D341Med (cell line): ENCODE measurements at places on chromosomes 7 and 10.

- DNase-seq: peak; percentile 68
Measured at GRCh38 chr10:77925795-77926565, 575 bp downstream of the DLG5 start.

DNA sequence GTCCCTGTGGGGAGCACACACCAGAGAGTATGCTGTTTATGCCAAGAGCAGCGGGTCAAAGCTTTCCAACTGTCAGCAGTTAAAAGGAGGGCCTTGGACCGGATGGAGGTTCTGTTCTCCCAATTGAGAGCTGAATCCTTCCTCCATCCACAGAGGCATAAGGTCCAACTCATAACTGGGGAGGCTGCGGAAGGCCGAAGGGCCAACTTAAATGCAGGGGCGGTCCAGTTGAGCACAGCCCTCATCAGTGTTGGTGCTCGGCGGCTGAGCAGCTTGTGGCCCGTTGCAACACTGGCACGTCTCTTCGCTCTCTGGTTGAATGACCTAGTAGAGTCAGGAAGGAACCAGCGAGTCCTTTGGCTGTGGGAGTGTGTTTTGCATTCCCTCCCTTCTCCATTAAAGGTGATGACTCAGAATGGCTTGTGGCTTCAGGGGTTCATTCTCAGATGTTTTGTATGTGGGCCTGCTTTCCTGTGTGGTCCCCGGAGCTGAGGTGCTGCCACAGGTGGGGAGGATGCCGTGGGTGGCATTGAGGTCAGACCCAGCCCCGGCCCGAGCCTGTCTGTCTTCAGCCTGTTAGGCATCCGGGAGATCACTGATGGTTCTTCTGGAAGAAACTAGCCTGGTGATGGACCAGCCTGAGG lies 44.8 kb upstream of the DMBT1 start:
- DNase-seq: no peak

GRCh38 chr7:30470163-30470770 lies 8.3 kb downstream of the NOD1 start:
- DNase-seq: no peak

- DNase-seq: no peak
Measured at GRCh38 chr7:18727115-18727870, 231.7 kb downstream of the HDAC9 start.

DNA sequence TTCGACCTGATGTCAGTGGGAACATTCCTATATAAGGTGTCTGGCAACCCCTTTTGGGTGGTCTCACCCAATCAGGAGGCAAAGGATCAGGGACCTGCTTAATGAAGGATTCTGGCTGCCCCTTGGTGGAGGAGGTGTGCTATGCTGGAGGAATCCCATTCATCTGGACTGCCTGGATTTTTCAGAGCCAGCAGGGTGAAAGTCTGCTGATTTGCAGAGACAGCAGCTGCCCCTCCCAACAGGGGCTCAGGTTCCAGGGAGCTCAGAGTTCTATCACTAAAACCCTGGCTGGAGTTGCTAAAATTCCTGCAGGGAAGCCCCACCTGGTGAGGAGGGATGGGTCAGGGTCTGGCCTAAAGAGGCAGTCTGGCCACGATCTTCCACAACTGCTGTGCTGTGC lies 398.5 kb upstream of the CNTNAP2 start:
- no peak for DNase-seq

DNA sequence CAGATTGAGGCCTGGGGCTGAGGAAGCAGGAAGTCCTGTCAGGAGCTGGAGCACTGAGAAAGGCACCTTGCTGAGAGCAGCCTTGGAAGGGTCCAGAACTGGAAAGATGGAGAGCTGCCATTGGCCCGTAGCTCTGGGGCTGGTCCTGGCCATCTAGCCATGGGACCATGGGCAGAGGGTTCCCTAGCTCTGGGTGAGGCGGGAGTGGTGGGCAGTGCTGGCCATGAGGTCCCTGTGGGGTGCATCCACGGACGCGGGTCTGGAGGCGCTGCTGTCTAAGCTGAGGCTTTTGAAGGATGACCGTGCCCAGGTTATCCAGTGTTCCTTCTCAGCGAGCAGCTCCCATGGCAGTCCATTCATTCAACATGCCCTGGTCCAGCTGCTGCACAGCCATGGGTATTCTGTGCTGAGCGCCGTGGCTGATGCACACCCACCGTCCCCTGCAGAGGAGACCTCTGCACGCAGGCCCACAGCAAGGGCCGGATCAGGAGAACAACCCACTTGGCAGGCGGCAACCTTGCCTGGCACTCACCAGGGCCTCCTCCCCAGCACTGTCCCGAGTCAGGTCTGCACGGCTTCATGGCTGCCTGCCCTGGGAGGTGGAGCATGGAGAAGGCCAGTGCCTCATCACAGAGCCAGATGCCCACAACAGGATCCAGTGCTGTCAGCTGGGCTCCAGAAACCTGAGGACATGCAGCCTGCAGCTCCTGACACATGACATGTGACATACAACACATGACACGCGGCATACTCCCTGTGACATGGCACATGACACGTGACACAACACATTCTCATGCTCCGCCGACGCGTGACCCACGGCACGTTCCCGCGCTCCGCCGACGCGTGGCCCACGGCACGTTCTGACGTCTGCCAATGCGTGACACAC lies 121.9 kb downstream of the INPP5A start:
- no peak for DNase-seq

DNA sequence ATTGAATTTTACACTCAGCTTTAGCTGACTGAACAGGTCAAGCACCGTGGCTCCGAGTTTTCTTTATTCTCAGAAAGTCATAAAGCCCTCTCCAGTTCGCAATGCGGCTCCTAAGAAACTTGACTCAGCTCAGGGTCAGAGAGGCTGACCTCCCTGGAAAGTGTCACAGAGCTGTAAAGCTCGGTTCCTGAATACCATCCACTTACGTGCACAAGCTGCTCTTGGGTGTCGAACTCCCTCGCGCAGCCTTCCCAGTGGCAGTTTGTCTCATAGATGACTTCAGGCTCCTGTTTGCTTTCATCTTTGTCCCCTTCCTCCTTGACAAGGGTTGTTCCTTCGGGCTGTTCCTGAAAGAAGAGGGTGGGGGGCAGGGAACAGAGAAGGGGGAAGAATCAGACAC lies 213.7 kb downstream of the GLI3 start:
- DNase-seq: no peak

- DNase-seq: no peak
Measured at GRCh38 chr7:42617071-42617765, 294.7 kb downstream of the C7orf25 start.

GRCh38 chr7:44072364-44073231 lies 7.2 kb upstream of the PGAM2 start:
- DNase-seq: peak; percentile 78

GRCh38 chr7:46525876-46526275 lies 604.8 kb upstream of the IGFBP3 start:
- no peak for DNase-seq

GRCh38 chr10:2948127-2948854 lies 119.1 kb upstream of the PFKP start:
- no peak for DNase-seq

- DNase-seq: no peak
Measured at GRCh38 chr7:988963-989529, 6.1 kb downstream of the CYP2W1 start.

- DNase-seq: no peak
Measured at GRCh38 chr10:30832749-30833627, 198.7 kb downstream of the ZNF438 start.

DNA sequence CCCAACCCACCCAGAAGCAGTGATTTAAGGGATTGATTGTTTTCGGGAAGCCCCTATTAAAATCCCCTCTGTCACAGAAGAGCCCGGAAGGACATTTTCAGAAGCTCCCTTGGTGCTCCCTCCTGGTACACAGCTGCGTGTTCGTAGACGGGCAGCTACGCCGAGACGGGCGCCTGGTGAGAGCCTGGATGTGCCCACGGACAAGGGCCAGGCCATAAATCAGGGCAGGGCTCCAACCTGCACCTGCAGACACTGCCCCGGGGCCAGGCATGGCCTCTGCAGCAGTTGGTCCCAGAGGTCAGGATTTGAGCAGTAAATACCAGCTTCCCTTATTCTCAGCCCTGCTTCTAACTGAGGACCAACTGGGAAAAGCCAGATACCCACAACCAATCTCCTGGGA lies 106.8 kb downstream of the PAXIP1 start:
- DNase-seq: no peak

DNA sequence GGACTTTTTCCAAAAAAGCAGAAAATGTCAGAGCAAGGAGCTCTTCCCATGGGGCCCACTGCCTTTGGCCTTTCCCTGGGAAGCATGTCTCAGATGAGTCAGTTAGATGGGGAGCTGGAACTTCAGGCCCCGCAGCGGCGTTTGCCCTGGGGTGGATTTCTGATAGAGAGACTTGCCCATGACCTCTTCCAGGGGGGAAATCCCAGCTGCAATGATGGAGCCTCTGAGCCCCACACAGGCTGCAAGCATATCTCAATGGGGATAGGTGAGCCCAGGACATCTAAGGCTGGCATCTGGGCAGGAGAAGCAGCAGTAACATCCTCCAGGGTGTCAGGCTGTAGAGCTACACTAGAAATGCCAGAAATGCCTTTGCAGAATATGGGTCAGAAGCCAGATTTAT lies 269.2 kb upstream of the TCERG1L start:
- DNase-seq: no peak

DNA sequence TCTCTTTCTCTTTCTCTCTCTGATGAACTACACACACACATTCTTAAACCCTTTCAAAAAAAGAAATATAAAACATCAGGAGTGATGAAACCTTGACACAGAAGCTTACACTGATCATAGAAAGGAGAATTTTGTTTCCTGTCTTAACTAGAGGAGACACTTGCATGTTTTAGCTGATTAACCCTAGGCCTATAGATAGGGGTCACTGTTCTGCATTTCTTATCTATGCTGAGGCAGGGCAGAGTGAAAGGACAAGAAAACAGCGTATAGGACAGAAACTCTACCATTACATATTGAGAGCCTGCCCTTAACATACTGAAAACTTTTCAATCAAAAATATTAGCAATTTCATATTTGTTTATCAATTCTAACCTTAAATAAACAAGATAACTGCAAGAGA lies 680.6 kb upstream of the MBL2 start:
- DNase-seq: peak; percentile 21

- DNase-seq: no peak
Measured at GRCh38 chr7:47720141-47720906, 138.4 kb upstream of the TNS3 start.

- no peak for DNase-seq
Measured at GRCh38 chr10:3811291-3811870, 26.4 kb upstream of the KLF6 start.

DNA sequence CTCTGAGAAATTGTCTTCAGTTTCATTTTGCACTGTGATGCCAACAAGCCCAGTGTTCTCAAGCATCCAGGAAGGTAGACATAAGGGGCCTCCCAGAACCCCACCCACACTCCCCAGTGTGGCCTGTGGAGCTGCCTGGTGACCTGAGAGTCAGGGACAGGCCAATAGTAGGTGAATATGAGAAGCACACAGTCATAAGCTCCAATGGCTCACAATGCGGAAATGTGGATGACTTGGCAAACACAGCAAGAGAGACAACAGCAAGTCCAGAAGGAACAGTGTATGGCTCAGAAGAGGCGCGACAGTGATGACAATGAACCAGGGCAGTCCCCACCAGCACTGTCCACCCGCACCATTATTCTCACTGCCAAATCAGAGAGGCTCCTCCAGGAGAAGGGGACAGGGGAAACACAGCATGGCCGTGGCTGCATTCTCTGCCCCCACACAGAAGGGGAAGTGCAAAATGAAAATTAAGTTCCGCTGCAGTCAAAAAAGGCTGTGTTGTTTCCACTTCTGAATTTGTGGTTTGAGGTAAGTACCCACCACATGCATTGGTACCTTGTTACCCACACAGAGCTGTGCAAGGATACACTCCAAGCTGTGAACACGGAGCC lies 419.8 kb downstream of the GRID1 start:
- no peak for DNase-seq

DNA sequence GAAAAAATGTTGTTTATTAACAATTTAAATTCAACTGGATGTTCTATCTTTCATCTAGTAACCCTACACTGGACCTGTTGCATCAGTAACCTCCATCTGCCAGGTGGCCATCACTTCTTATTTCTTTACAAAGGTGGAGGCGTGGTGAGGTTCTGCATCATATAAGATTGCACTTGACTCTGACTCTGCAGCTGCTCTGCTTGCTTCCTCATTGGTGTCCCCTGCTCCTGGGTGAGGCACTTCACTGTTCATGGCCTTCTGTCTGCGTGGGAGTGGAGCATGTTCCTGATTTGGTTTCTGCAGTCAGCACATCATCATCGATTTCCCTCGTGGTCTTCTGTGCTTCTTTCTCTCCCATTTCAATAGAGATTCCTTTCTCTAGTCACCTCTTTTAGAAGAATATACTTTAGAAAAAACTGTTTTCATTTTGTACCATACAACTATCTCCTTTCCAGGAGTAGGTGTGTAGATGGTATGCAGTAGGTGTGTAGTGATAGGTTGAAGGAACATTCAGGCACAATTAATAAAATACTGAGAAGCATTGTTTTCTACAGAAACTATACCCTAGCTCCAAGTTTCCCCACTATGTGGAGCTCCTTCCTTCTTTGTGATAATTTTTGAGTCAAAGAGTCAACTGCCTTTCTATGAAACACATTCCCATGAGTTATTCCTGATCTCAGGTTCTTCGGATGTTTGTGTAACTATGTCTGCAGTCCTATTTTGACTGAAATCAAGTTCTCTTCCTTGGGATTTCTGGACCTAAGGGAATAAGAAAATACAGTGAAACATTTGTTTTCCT lies 231.7 kb upstream of the CNTNAP2 start:
- DNase-seq: no peak

- no peak for DNase-seq
Measured at GRCh38 chr10:86642021-86642420, 12.3 kb upstream of the OPN4 start.

- DNase-seq: no peak
Measured at GRCh38 chr10:133219782-133220181, 10.2 kb upstream of the UTF1 start.

DNA sequence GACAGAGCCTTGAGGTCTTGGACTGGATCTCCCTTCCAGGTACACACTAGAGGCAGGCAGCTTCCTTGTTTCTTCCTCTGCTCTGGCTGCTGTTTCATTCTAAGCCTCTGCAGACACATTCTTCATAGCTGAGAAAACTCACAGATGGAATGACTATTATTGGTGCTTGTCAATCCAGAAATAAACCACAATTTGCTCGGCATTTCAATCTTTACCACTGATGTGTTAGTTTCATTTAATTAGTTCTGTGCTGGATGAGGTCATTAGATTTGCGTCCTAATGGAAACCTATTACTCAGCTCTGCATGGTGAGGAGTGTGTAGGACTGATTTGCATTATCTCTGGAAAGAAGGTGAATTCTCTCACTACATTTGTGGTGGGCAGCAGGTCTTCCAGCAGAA lies 392.5 kb downstream of the NRG3 start:
- no peak for DNase-seq

DNA sequence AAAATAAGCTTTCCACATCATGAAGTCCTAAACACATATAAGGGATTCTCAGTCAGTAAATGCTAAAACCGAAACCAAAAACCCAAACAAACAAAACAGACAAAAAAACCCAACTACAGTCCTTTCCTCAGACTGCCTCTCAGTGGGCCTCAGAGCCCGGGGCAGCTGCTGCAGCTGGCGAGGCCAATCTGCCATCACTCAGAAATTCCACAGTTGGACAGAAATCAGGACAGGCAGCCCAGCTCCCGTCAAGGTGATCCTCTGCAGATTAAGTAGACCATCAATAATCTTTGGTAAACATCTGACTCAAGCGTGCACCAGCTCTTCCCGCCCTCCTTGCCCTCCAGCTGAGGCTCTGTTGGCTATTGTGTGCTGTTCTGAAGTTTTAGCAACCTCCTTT lies 142.2 kb downstream of the ATXN7L1 start:
- DNase-seq: no peak
